Stimulated activated CD4-positive, alpha-beta T cell treated with anti-CD3 and anti-CD28 coated beads, Interleukin-2, amount 100 ng/mL, for 48 hours (primary cell): ENCODE measurements at places on chromosomes 11 and 22.

- DNase-seq = no peak
These were observed 3.6 kb upstream of the MAPK12 start for GRCh38 chr22:50264946-50265669.

DNA sequence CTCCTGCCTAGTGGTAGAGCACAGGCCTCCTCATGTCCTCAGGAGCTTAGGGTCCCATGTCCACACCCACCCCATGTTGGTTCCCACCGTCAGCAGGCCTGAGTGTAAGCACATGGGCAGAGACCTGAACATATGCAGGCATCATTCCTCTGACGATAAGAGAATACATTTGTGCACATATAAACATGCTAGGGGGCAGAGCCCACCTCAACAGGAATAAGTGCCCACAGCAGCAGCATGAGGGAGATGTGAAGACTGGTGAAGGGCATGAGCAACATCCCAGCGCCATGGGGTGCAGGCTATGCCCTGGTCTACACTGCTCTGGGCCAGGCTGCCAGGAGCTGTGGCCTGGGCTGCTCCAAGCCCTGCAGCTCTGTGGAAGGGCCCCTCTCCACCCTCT, 16.9 kb downstream of the ADORA2A start:
- no peak for DNase-seq

DNA sequence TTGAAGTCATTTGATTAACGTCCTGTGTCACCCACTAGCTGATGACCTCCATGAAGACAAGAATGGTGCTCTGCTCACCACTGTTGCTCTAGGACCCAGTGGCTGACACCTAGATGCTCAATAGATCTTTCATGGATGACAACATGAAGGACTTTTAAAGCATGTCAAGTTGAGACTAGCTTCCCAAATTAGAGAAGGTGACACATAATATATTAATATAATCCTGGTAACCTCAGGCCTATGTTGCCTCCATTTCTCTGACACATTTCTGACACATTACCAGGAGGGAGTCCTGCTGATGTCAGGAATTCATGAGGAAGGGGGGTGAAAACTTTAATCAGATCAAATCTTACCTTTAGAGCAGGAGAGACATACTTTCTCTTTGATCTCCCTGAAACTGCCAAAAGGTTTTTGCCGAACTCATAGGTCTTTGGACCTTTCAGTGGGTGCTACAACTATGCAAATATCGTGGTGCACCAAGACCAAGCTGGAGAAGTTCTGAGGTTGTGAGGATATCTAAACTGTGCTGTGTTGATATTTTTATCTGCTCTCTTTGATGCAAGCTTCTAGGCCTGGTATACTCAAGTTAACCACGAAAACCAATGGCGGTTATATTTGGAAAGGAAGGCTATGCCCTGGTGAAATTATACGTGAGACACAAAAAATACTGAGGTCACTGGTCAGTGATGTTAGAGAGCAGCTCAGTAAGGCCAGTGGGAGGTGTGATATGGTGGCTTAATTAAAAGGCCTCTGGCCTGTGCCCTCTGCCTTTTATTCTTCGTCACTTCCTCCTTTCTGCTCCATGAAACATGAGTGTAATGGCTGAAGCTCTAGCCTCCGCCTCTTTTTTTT, 13.2 kb upstream of the AMPD3 start:
- DNase-seq = no peak

- no peak for DNase-seq
These were observed 463.6 kb downstream of the TBC1D22A start for GRCh38 chr22:47225931-47226633.

DNA sequence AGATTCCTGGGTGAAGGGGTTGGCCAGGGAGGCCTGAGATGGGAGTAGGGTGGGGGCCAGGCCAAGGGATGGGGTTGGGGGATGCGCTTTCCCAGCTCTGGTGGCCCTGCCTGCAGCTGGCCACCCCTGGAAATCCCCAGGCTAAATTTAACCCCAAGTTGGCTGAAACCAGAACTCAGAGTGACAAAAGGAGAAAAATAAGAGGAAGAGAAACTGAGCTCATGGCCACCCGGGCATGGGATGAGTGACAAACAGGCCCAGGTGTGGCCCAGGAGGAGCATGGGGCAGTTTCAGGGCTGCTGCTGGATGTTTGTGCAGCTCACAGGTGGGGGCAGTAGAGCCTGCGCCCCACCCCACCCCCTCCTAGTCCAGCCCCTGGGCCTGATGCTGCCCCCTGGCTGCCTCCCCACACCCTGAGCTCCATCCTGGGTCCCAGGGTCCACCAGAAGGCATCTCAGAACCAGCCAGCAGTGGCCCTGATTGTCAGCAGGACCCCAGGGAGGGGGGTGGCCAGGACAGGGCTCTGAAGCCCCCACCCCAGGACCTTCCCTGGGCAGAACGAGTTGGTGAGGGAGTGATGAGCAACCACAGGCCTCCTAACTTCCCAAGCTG, 48.0 kb downstream of the IGLL5 start:
- DNase-seq = no peak

DNA sequence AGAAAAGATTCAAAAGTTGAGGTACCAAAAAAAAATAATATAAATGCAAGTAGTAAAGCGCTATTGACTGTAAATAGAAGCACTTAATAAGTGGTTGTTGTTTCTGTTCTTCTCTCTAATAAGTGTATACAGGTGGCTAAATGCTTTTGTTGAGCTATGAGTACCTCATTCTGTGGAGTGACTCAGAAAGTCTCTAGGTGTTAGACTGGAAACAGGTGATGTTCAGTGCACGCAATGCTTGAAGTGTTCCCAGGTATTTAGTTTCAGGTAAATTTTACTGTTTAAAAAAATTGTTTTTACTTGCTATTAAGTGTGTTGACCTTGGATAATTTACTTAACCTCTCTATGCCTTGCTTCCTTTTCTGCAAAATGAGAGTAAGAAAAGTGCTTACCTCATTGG, 24.2 kb downstream of the POU2AF3 start:
- no peak for DNase-seq

DNA sequence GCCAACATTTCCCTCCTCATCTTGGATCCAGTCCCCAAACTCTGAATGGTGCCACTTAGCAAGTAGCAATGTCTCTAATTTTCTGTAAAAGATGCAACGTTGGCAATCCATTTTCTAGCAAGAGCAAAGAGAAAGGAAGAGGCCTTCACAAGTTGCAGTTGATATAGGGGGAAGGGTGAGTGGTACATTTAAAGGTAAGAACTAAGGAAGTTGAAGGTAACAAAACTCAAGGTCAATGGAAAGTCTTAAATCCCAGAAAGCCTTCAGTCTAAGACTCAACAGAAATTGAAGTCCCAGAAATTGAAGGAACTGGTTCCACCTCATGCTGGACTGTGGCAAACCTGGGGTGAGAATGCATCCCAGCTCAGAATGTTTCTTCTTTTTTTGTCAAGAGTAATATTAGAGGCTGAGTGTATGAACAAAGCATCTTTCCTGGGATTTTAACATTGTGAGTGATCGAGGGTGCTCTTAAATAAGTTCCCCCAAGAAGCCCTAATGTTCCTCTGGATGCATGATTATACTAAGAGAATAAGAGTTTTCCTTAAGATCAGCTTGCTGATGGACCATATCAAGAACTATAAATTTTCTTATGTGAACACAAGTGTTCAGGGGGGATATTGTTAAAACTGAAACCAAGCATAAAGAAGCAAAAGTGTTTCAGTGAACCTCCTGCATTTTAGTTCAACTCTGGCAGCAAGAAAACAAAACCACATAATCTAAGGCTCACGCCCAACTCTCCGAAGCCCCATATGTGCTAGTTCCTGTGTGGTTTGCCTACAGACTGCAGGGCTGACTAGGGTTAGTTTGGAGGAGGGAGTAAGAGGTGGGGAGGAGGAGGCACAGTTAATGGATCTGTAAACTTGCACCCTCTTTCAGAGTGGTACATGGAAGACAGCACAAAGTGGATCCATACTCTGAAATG, at the start of gene GRAP2:
Gene GRAP2, plus strand, starts transcription at position 779 of the 922 bp plus-strand sequence. CDS start 46,023 bp downstream, outside the sequence.
- no peak for DNase-seq

DNA sequence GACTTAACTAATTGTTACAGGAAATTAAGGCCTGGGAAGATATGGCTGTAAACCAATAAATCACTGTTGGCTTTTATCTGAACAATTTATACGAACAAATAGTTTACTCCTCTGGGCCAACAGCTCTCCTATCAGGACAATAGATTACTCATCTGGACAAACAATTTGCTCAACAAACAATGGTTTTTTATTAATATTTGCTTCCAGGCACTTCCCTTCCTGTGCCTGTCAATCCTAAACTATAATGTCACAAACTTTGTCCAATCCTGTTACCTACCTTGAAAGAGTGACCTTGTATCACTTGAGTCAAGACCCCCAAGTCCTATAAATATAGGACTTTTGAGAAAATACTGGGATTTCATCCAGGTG, 87.6 kb upstream of the OR9Q1 start:
- no peak for DNase-seq

DNA sequence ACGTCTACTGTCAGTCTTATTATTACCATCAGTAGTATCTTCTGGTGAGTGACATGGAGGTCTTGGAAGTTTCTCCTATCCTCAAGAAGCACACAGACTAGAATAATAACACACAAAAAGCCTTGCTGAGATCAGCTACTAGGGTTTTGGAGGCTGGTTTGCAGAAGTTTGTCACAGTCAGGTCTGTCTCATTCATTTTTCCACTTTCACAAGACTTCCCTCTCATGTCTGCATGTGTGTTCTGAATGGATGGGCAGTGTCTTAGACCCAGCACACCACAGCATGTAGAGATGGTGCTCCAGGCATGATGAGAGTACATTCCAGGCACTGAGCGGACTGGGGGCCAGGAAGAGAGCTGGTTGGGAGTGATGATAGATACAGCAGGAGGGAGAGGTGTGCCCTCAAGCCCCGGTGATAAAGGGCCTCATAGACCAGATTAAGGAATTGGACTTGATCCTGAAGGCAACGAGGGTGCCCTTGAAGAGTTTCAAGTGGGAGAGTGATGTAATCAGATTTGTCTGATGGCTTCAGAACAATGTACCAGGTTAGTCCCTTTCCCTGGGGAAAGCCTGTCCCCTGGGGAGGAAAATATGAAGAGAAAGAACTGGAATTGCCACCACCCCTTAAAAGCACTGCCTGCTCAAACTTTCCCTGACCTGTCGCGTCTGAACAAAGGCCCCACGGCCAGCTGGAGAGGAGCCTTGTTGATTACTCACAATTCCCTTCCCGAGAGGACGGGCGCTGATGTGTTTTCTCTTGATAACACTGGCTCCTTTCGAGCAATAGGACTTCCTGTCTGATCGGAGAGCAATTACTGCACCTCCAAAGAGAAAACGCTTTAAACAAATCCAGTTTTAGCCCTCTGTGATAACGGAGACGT, 45.1 kb upstream of the LMO2 start:
- no peak for DNase-seq

- no peak for DNase-seq
These were observed 41.2 kb upstream of the ALX4 start for GRCh38 chr11:44351006-44351660.

DNA sequence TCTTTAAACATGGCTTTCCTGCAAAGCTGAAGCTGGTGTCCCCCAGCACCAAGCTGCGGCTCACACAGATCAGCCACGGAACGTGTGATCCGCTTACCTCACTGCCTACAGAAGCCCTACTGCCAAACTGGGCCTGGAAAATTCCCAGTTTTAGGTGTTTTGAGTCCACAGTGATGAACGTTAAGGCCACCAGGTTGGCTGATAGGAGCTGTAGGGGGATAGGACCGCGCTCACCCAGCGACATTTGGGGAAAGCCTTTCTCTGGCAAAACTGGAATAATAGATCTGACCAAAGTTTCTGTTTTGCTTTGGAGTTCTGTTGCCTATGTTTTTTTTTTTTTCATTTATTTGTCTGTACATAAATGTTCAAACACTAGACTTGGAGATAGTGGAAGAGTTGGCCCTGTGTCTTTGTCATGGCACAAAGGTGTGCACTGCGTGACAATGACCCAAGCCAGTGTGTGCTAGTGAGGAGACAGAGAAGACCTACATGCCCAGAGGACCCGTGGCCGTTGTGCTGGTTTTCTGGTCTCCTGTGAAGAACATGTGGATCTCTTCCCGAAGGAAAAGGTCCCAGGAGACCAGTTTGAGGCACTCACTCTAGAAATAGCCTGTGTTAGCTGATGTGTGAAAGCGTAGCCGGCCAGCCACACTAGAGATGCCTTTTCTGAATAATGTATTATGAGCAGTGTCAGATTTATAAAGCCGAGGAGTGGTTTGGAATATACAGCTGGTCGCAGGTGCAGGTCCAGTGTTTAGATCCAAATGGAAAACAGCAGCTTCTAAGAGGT, 15.0 kb downstream of the ASPHD2 start:
- no peak for DNase-seq
